ENCODE measurements at places on chromosomes 7 and 10.
A peak's percentile ranks its signal among the peaks of the same experiment; 100 is the strongest.

DNA sequence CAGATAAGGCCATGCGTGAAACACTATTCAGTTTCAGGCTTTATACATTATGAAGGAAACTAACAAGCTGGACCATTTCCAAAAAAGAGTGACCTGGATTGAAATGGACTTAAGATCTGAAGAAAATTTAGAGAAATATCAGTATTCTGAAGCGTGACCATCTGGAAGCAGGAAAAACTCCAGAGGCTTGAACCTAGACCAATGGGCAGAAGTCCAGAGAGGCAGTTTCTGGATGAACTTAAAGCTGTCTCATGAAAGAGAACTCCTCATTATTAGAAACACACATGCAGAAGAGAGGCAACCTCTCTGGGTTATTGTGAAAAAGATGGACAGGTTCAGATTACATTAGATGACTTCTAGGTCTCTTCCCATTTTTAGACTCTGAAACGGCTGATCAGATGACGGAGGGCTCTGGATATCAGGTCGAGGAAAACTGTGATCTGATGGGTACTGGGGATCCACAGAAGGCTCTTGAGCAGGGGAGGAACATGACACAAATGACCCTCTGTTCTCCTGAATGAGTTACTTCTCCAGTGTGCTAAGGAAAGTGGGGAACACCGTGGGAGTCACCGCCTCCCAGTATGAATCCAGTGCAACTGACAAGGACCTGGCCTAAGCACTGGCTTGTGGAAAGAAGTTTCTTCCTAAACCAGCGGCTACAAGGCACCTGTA lies 116.5 kb downstream of the SPDYE5 start:
- DNase-seq, result no peak

DNA sequence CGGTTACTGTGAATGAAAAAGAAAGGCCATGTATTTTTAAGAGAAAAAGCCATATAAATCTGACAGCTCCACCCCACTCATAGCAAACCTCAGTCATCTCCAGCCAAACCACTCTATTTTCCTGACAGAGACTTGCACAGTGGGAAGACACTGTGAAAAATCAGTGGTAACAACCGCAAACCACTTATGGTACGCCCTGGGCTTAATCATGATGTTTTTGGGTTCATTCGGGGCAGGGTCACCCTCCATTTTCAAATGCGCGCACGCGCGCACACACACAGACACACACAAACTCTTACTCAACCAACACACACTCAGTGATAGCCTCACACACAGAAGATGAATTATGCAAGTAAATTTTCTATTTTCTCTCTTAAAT lies 82.1 kb upstream of the HPS1 start:
- no peak for DNase-seq

- no peak for DNase-seq
These were observed 24.6 kb upstream of the GLCCI1 start for GRCh38 chr7:7943951-7944350.

- DNase-seq, result no peak
These were observed 193.4 kb upstream of the MBL2 start for GRCh38 chr10:52965938-52966401.

GRCh38 chr7:125098377-125098970 lies 168.8 kb upstream of the POT1 start:
- no peak for DNase-seq

DNA sequence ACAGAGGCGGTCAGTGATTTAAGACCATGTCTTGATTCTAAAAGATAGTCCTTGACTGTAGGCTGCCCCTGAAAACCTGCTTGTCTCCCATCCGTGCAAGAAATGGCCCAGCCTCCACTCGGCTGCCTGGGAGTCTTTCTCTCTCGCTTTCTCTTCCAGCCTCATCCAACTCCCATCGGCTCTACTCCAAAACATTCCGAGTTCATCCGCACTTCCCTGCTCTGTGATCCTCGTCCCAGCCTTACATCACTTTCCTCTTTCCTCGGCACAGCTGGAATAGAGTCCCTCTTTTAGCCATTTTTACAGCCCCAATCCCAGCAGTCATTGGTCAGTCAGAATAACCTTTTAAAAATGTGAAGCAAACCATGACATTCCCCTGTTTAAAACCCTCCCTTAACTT lies 135.1 kb downstream of the TAX1BP1 start:
- DNase-seq, result no peak

GRCh38 chr10:5033061-5033778 lies 29.6 kb upstream of the AKR1C2 start:
- no peak for DNase-seq

DNA sequence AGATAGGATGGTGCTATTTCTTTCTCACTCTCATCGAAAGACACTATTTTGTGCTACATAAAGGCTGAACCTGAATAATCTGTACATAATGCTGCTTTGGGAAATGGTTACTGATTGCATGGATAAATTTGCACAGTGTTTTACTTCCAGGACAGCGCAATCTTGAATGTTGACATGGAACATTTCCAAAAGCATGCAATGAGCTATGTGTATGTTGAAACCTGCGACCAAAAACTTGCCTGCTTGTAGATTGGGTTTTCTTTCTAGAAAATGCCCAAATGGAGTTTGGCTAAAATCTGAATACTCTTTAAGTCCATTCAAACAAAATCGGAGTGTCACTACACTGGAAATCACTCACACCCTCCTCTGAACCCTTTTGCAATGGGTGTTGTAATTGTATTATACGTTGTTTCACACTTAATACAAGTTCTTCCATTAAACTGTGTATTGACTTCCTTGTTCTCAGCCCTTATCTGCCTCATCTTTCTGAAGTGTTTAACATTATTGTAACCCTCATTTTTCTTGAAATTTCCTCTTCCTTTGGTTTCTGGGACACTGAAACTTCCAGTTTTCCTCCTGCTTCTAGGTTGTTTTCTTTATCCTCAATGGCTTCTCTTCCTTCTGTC lies 73.7 kb upstream of the CAPZA2 start:
- DNase-seq, result no peak

DNA sequence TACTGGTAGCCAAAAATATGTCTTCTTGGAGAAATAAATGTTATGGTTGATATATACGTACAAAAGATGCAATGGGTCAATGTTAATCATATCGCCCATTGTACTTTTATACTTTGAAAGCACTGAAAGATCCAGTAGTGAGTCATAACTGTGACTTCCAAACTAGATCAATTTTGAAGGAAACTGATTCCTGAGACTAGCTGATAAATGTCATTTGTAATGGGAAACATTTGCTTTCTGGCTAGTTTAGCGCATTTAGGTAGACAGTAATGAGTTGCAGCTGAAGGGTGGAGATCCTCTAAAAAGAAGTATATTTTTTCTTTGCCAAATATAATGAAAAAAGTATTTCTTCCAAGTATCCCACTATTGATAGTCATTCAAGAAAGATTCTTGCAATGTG lies 53.5 kb upstream of the ARHGAP21 start:
- DNase-seq, result no peak

- no peak for DNase-seq
These were observed 277.3 kb upstream of the SEMA3D start for GRCh38 chr7:85464042-85464651.

DNA sequence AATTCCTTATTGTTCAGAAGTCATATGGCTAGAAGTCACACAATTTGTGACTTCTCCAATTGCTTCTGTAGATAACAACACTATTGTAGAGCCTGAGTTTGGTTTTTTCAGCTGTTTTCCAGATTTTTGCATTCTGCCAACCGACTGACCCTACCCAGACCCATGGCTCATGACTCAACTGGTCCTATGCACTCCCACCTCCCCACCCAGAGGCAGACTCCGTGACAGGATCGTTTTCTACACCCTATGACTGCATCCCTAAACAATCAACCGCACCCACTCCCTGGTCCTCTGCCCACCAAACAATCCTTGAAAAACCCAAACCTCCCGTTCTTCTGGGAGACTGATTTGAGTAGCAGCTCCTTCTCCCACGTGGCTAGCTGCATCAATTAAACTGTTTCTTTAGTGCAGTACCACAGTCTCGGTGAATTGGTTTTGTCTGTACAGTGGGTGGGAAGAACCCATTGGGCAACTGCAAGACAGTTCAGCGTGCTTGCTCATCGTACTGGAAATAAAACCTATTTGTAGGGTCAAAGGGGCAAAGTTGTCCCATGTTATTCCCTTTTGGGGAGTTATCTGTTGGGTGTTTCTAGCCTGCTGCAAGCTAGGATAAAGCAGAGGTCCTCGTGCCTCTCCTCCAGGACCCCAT lies 150.3 kb upstream of the FAM20C start:
- DNase-seq, result peak; percentile 1

DNA sequence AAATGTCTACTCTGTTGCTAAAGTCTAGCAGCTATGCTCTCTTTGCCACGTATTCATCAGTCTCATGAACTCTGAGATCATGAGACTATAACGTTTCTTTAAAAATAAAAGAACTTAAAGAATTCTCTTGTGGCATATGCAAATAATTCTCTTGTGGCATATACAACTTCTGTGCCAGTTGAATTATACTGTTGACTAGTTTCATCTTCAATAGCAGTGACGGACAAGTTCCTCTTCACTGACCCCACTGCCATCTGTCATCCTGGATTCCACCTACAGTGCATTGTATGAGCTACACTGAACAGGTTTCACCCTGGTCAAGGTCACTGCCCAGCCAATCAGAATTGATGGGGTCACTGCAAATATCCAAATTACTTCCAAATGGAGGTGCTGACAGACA lies 88.2 kb downstream of the CD36 start:
- no peak for DNase-seq

- DNase-seq, result no peak
These were observed 795.6 kb downstream of the PHTF2 start for GRCh38 chr7:78594156-78594555.

Data from activated CD4-positive, alpha-beta T cell treated with anti-CD3 and anti-CD28 coated beads, Interleukin-2, amount 10 ng/mL, durations not matched to agents 7 days and 5 days (primary cell).